ENCODE measurements at places on chromosomes 6 and 20. TPM values are rescaled to one million over a fixed set of nuclear protein-coding genes. Genes with fewer than 3 reads are reported as not detected.

GRCh38 chr20:23147964-23148730 lies 62.0 kb upstream of the CD93 start:
- DNase-seq, result no peak

GRCh38 chr6:79427721-79428120 lies 109.5 kb downstream of the LCA5 start:
- DNase-seq, result no peak

DNA sequence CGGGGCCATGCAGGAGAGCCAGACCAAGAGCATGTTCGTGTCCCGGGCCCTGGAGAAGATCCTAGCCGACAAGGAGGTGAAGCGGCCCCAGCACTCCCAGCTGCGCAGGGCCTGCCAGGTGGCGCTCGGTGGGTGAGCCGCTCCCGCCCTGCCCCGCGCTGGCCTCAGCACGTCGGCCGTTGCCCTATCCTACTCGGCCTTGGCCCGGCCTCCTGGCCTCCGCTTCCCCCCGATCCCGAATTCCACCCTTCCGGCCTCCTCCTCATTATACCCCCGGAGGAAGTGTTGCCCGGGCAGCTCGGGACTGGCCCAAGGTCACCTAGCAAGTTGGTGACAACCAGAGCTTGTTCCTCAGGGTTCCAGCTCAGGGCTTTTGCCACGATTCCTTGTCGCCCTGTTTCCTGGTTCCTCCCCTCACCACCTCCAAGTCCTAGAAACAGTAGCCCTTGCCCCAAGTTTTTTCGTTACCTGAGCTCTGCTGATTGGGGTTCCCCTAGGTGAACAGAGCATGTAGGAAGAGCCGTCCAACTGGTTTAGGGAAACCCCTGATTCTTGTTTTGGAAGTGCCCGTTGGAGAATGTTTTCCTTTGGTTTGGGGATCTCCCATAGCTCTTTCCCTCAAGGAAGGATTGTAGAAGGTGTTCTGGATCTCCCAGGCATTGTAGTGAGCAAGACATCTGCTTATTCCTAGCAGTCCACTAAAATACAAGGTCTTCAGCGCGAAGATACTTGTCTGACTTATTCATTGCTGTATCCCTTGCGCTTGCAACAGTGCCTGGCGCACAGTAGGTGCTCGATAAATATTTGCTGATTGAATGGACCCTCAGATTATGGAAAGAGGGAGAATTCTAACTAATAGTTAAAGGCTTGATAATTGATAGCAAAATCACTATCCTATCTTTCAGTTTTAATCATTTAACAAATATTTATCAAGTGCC lies 641 bp downstream of the ARFGEF2 start:
- DNase-seq, result peak; percentile 75

DNA sequence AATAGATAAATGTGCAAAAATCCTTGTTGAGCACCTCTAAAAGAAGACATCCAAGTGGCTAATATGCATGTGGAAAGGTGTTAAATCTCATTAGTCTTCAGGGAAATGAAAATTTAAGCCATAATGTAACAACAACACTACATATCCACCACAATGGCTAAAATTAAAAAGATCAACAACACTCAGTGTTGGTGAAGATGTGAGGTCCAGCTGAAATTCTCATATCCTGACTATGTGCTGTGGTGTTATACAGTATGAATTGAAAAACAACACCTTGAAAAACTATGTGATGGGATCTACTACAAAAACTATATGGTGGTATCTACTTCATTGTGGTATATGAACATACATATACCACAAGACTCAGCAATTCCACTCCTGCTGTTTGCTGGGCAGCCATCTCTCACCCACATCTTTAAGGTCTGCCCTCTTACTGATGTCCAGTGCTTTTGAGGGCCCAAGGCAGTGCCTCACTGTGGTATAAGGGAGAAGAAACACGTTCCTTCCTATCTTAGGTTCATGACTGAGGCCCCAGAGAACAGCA lies 146.4 kb downstream of the CD83 start:
- DNase-seq, result no peak

DNA sequence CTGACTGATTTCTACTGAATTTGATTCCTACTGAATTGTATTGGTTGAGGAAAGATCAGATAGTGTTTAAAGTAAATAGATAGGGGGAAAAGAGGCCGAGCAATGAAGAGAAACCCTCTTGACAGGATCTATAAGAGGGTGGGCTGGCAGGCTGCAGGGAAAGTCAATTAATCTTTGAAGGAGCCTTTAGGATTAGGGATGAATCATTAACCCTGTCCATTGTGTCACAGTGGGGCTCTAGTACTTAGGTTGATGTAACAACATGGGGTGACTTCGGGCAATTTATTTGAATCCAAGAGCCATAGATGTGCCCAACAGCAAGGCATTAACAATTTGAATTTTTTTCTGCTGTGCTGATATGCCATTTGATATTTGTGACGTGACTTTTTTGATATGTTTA lies 7.5 kb downstream of the RFX6 start:
- DNase-seq, result no peak

Gene AVP
- not detected for total RNA-seq

Gene LRRC73
- 0.55 TPM for total RNA-seq

Gene PRRC2A
- 125 TPM for total RNA-seq

Data from stomach (tissue), 19 donors.